Cardiac septum (tissue), 1 donor: ENCODE measurements at places on chromosomes 5 and 9. TPM values are rescaled to one million over a fixed set of nuclear protein-coding genes. Genes with fewer than 3 reads are reported as not detected.

The PCDHGA2 gene
- 17.3 TPM for total RNA-seq

- DNase-seq = no peak
Measured at GRCh38 chr9:79742110-79742721, 170.5 kb downstream of the TLE4 start.

The IRX4 gene
- 12.1 TPM for total RNA-seq

DNA sequence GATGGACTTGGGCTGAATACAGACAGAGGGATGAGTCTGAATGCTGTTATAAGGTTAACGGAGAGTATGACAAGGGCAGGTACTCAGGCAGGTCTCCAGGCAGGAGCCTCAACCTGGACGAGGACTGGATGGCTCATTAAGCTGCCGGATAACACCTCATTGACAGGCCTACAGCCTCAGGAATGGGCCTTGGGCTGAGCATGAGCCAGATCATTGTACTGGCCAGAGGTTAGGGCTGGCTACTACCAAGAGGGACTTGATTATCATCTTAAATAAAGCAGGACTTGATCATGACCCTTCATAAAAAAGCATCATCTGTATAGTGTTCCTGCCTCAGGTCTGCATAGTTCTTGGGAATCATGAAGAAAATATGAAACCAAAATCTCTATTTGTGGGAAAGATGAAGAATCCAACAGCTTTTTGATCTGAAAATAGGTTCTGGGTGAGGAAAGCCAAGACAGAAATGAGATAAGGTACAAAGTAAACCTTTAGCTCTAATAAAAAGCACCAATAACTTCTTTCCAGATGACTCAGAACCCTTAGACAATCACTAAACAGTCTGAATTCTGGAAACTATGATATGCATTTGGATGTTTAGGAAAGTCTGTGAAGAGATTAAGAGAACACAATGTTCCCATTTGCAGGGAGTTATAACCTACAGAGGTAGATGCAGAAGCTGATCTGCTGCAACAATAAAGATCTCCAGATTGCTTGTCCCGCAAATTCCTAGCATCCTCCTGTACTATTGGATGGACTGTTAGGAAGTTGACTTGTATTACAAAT is 343.1 kb downstream of the CTNND2 start:
- no peak for DNase-seq

The FREM1 gene
- 2.4 TPM for total RNA-seq

DNA sequence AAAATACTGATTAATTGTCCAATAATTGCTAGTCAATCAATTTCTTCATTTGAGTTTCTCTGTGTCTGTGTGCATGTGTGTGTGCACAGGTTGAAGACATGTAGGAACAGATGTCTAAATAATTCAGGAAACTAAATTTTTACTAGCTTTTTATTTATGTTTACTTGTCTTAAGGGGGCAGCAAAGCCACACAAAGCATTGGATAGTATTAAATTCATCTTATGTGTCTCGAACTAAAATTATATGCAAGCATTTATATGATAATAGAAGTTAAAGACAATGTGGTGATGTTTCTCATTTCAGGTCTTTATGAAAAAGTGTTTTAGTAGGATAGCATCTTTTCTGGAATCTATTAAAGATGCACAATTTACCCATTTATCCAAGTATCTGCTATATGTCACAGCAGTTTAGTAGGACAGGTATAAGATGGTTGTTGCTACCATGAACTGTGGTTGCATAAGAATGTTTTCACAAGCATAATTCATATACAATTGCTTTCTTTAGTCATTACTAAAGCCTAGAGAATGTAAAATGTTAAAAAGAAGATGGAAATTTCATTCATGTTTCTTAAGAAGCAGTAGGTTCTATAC is 784.6 kb upstream of the NUDT12 start:
- no peak for DNase-seq

DNA sequence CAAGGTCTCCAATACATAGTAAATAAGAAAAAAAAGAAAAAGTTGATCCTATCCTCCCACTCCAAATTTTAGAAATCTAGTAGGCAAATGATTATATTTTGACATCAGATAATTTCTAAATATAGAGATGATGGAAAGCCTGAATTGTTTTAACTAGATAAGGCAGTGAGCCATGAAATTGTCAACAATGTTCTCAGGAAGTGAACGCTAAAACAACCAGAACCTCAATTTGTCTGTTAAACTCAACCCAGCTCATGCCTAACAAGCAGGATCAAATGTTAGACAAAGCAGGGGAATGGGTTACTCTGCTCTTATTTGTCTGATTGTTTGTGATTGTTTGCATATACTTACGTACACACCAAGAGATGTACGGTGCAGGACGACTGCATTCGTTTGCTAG is 49.2 kb downstream of the ESM1 start:
- DNase-seq = no peak

DNA sequence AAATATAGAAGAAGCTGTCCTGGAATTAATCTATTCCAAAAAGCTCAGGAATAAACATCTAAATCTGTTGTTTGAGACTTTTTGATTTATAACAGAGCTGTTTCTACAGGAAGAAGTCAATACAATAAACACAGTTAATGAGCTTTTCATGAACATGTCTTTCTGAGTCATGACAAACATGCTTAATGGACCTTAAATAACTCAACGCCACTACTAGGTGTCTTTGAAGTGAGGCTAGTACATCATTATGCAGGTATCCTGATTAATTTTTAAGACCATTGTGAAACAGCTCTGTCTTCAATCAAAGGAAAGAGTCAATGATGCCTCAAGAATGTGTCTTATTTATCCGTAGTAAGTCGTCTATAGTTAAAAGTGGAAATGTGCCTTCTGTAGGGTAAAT is 131.6 kb downstream of the GABRB2 start:
- DNase-seq = no peak
